ENCODE measurements at places on chromosomes 3 and 15.

GRCh38 chr15:79035111-79035601 is 55.4 kb downstream of the RASGRF1 start:
- DNase-seq, result no peak

DNA sequence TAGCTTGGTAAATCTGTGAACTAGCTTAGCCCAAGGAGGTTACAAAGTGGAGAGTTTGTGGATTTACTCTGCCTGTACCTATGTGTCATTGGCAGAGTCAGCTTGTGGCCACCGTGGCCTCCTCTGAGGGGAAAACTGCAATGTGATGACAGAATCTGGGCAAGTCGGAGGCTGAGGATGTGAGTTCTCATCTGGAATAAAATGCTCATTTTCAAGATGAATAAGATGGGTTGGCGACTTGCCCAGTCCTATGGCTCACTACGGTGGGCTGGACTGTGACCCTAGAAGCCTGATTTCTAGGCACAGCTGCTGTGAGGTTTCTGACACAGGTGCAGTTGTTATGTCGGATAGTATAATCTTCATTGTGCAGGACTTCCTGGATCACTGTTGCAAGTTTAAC is 83.7 kb downstream of the ETV5 start:
- DNase-seq, result no peak

GRCh38 chr3:158279609-158280008 is 169.7 kb downstream of the RSRC1 start:
- no peak for DNase-seq

DNA sequence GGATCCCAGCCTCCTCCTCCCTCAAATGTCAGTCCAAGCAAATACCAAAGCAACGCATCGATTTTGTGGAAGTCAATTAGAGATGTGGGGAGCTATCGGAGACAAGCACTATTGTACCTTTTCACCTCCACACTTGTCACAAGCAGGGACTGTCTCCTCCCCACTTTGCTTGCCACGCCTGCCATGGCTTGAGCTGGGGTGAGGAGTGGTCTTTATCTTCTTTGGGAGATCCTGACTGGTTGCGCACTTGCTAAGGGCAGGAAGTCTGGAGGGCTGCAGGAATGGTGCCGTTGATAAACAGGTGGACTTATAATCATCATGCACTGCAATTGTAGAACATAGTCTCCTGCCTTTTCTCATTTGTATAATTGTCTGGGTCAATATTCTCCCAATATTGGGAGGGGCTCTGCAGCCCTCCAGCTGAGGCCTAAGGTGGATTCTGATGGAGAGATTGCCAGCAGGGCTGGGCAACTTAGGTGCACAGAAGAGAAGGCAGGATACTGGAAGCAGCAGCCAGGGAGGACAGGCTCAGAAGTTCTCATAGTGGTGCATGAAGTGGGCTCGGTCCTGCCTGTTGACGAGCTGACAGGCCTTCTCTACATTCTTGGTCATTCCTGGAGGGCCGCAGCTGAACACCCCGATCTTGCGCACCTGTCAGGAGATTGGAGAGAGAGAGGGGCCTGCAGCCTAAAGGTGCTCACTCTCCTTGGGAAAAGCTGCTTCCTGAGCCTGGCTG is 20.2 kb downstream of the DUOX2 start:
- no peak for DNase-seq

GRCh38 chr15:96324940-96325540 is 5.5 kb upstream of the NR2F2 start:
- DNase-seq, result no peak

DNA sequence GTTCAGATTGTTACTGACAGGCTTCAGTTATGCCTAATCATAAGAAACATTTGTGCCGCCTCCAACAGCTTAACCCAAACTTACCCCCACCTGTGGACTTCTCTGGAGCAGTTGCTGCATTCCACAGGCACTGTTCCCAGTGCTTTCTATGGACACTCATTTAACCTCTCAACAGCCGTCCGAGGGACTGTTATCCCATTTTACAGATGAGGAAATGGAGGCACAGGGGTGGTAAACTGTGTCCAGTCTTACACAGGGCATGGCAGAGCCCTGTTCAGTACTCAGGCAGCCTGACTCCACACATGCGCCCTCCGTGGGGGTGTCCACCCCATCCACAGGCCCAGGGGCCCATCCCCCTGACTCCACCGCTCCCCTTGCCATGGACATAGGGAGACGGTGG is 14.3 kb upstream of the TGM5 start:
- DNase-seq, result no peak

GRCh38 chr3:3119393-3119851 is 7.3 kb upstream of the TRNT1 start:
- DNase-seq, result no peak

DNA sequence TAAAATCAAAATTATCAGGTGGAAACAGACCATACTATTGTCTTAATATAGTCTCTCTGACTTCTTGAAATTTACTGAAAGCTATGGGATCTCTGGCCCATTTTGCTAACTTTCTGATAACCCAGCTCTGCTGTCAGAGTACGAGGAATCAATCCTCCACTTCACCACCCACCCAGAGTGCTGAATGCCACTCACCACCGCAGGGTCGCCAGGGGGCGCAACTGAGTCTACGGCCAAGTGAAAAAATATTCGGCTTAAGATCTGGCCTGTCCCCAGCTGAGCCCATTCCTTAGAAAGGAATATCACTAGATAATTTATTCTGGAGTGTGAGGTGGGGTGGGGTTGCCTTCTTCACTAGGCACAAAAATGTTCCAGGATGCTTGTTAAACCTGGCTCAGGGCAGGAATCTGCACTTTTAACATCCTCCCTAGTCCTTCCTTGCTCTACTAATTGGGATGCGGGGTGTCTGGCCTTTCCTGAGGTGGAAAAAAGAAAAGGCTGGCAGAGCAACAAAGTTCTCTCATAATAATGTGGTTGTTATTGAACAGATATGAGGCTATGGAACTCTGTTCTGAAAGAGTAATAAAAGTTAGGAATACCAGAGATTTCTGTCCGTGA is 520.6 kb downstream of the MFSD1 start:
- no peak for DNase-seq

GRCh38 chr3:48664929-48665328 is 2.2 kb upstream of the CELSR3 start:
- DNase-seq, result no peak

DNA sequence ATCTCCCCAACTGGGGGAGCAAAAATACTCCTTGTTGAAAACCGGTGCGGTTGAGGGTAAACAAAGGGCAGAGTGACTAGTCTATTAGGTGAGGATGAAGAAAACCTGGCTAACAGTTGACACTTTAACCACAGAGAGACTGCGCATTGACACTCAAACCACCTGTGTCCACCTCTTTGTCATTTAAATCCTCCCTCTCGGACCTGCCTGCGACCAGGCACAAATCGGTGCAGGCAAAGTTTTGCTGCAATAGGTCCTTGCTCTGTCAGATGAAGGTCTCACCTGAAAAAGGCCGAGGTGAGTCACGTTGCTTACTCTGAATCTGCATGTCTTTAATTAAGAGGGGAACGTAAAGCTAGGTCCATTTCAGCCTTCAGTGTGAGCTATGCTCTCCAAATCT is 494.1 kb upstream of the DPPA4 start:
- DNase-seq, result no peak

GRCh38 chr3:7309641-7310102 is 448.8 kb downstream of the GRM7 start:
- no peak for DNase-seq

DNA sequence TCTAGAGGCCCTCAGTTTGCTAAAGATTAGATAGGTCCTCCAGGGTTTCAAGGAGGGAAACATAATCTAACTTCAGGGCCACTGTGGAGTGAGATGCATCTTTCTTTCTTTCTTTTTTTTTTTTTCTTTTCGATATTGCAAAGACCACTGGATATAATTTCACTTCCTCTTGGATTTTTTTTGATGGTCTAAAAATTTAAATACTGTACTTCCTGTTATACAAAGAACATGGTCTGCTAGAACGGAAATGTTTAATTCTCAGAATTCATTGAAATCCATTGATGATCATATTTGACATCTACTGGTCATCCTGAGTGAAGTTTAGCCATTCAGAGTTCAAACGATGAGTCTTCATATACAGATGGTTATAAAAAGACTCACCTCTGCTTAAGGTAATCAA is 808.8 kb upstream of the LMCD1 start:
- DNase-seq, result no peak

GRCh38 chr15:41952013-41952563 is 20.3 kb downstream of the EHD4 start:
- DNase-seq, result no peak

GRCh38 chr15:55990516-55990915 is 2.9 kb downstream of the NEDD4 start:
- no peak for DNase-seq

DNA sequence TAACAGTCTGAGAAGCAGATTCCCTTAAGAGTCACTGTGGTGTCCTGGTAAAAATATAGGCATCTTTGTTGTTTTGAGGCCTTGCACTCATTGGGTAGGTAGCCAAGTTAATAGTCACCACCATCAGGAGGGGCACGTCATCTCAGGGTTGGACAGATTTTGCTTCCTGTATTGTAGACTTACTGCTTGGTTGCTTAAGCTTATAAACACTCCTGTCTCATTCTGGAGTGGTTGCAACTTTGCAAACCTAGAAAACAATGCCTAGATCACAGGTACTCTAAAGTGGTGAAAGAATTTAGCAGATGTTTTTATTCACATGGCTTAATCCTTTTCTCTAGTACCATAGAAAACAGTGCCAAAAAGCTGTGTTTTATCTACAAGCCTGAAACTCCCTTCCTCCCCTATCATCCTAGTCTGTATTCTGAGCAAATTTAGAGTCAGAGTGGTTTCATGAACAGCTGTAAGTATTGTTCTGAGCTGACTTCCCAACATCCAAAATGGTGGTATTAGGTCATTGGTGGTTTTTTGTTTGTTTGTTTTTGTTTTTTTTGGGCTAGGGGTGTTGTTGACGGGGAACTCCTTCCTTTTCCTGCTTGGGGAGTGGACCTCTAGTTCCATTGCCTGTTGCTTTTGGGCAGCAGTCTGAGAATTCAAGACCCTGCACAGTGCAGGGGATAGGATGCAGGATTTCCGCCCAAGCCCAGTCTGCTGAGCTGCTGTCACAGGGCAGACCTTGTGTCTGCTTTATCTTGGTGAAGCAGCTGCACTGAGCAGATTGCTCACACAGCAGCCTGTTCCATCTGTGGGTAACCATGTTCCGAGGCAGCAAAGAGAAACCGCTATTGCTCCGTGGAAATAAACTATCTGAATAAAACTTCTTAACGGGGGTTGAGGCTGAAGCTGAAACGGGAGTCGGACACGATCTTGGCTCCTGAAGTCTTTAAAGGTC is 202.0 kb downstream of the AKAP13 start:
- DNase-seq, result peak; percentile 74

GRCh38 chr15:43648649-43649429 is at the start of gene CATSPER2:
CATSPER2 (minus strand) TSS chr15:43648844; CDS start chr15:43648061, 783 bp downstream.
- no peak for DNase-seq

DNA sequence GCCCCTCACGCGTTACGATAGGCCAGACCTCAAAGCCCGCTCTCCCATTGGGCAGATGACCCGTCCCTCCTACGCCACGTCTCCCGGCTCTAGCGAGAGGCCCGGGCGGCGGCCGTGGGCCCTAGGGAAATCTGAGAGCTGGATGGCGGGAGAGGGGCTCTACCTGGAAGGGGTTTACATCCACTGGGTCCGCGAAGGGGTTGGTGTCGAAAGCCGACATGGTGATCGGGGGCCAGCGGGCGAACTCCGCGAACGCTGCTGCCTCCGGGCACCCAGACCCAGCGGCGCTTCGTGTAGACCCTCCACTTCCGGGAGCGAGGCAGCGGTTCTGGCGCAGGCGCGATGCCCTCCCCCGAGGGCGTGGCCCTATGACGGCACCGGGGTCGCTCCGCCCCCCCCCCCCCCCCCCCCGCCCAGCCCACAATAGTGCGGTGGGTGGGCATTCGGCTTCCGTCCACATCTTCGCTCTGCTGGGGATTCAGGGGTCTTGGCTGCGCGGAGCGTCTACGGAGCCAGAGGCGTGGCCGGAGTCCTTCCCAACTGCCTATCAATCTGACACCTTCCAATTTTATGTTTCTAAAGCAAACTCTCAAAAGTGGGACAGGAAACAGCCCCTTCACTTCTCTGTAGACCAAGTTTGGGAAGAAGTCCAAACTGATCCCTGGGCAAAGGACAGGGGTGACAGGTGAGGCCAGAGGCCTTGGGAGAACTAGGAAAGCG is at the start of gene SCAMP2:
Gene SCAMP2 (minus strand): TSS at position 330 of the 720 bp plus-strand sequence. CDS start 110 bp downstream, at position 220.
- DNase-seq, result peak; percentile 92

DNA sequence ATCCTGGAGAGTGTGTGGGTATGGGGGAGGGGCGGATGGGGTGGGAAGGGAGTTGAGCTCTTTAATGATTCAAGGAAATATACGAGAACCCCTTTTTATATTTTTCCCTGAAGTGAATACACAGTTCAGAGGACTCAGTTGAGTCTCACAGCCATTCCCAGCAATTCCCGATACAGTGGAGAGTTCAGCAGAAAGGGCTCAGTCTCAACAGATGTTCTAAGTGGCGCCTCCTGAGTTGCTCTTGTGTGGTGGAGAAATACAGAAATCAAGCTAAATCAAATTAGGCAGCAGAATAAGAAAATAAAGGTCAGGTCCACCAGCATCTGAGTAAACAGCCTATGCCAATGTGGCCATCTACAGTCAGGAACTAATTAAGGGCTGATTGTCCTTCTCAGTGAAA is 372.1 kb downstream of the NR2F2 start:
- DNase-seq, result no peak

- no peak for DNase-seq
These were observed 7.6 kb downstream of the HDC start for GRCh38 chr15:50257924-50258323.

DNA sequence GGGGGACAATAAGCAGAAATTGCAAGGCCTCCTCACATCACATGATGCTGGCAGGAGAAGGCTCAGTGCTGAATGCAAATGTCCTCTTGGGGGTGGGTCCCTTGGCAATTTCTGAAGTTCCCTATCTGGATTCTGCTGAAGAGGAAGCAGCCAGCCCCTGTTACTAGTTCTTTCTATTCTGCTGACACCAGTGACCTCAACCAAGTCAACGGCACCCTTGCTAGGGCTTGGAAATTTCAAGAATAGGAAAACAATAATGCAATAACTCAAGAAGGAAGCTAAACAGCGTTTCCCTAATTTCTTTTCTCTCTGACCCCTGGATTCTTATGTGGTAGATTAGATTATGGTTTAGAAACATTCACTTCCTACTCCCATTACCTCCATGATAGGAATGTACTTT is 46.2 kb upstream of the FOXP1 start:
- no peak for DNase-seq

GRCh38 chr15:63893866-63894661 is 60.3 kb upstream of the HERC1 start:
- no peak for DNase-seq

DNA sequence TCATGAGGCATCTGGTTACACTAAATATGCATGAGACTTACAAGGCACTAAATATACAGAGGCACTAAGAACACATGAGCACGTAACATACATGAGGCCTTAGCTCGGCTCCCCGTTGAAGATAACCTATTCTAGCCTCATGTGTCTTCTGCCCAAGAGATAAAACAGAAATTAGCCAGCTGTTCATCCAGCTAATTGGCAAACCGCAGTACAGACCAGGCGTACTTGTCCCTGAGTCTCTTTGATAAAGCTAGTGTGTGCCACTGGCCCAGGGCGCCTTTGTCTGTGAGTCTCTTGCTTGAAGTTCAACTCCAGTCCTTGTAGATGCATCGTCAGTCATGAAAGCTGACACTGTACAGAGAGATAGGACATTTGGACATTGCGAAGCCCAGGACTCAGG is 121.9 kb upstream of the SPATA12 start:
- no peak for DNase-seq
